CD4-positive, alpha-beta T cell treated with Interleukin-17A for 1 hour (primary cell): ENCODE measurements at places on chromosomes 13 and 19.
A peak's percentile ranks its signal among the peaks of the same experiment; 100 is the strongest.

GRCh38 chr19:32877977-32878745, 8.6 kb upstream of the SLC7A9 start:
- no peak for DNase-seq

DNA sequence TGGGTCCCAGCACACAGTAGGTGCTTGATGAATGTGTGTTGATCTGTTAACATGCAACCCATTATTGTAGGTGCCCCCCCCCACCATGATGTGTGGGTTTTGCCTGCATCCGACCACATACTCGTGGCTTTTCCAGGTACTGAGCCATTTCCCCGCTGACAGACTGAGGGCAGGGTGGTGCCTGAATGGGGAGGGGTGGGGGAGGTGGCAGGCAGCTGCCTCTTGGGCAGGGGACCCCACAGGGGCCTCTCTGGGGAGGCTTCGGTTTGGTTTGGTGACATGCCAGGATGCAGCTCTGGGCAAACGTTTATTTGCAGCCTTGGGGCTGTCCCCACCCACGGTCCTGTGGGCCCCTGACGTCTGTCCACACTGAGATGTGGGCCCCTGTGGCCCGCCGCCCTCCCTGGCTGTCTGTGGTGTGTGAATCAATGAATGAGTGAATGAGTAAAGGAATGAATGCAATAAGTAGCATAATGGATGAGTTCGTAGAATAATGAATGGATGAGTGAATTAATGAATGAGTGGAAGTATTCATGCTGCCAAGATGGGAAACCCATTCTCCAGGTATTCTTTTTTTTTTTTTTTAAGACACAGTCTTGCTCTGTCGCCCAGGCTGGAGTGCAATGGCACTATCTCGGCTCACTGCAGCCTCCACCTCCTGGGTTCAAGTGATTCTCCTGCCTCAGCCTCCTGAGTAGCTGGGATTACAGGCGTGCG, 9.0 kb upstream of the JUND start:
- peak; percentile 94 for DNase-seq

DNA sequence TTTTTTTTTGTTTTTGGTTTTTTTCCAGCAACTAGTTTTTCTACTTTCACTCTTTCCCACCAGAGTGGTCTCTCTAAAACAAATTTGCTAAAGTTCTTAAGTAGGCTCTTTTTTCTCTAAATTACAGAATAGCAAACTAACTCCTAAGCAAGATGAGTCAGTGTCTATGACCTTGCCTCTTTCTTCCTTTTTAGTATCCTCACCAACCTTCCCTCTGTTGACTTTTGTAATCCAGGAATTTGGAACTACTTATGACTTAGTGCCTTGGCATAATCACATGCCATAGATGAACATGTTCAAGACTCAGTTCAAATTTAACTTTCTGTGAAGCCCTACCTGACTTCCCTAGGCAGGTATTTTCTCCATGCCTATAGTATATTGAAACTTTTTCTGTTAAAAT, 32.3 kb upstream of the AKAP11 start:
- no peak for DNase-seq

- no peak for DNase-seq
Measured at GRCh38 chr13:49986471-49986870, 10.4 kb upstream of the TRIM13 start.

- DNase-seq, result no peak
Measured at GRCh38 chr13:23392313-23392712, 41.2 kb downstream of the SACS start.

DNA sequence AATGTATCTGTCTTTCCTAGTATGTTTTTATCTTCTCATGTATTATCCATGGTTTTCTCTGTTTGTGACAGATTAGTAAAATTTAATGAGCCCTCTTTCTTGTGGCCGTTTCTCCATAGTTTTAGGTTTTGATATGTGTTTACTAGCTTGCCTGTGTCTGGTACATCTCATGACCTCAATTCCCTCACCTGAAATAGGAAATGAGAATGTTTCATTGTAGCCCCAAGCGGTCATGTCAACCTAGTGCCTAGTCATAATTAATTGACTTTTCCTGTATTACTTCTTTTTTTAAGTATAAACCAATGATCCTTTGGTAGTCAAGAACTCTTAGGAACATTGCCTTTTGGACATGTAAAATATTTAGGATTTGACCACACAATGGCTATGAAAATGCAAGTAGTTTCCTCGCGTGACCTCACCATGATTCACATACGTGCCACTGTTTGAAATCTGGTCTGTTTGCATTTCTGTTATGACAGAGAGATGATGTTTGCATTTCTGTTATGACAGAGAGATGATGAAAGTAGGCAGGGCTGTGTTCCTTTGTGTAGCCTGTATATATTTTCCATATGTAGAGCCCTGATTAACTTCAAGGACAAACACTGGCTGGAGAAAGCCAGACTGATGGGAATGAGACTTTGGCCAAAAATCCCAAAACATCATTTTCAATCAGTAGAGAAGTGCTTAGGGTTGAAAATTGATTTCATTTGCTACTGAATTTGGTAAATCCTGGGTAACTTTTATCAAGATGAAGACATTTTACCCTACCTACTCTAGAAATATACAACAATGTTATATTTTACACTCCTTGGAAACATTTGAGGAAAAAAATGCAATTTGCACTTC, 104.8 kb downstream of the TNFRSF19 start:
- no peak for DNase-seq

- no peak for DNase-seq
Measured at GRCh38 chr13:42113478-42113877, 65.0 kb downstream of the DGKH start.

GRCh38 chr13:66926200-66926850, 303.8 kb downstream of the PCDH9 start:
- DNase-seq, result no peak

DNA sequence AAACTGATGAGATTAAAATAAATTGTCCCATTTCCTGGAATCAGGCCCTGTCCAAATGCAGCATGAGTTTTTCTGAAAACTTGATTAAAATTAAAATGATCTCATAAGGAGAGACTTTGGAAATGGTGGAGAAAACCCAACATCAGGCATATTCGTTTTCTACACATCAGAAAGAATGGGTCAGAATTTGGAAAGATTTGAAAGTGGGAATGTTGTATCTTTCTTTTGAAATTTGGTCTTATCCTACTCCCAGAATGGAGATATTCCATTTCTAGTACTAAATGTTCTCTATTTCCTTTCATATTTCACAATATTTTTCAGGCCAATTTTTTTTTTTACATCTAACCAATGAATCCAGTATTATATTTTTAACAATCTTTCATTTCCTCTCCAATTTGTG, 223.9 kb upstream of the RXFP2 start:
- DNase-seq, result no peak

GRCh38 chr13:28981530-28981929, 161.4 kb downstream of the MTUS2 start:
- DNase-seq, result no peak
